Activated naive CD8-positive, alpha-beta T cell treated with anti-CD3 and anti-CD28 coated beads for 36 hours (primary cell): ENCODE measurements at places on chromosomes 16 and 17. TPM values are rescaled to one million over a fixed set of nuclear protein-coding genes. Genes with fewer than 3 reads are reported as not detected.

GRCh38 chr17:73142872-73143381 is 21.9 kb upstream of the SSTR2 start:
- peak; percentile 18 for DNase-seq

- no peak for DNase-seq
These were observed 13.5 kb downstream of the CCL11 start for GRCh38 chr17:34299027-34299426.

DNA sequence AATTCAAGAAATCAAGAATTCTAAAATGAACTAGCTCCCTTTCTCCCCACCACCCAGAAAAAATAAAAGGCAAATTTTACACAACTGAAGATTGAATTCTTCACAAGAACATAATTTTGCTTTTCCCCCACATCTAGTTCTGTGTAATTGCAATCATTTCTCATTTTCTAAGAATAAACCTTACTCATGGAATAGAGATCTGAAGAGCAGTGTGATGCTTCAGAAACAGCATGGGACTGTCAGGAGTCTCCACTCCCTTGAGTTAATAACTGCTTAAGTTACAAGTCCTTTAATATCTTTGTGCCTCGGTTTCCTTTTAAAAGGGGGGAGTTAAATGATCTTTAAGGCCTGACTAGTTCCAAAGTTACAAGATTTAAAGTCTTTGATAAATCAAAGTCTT is 53.7 kb downstream of the CACNG1 start:
- DNase-seq, result no peak

DNA sequence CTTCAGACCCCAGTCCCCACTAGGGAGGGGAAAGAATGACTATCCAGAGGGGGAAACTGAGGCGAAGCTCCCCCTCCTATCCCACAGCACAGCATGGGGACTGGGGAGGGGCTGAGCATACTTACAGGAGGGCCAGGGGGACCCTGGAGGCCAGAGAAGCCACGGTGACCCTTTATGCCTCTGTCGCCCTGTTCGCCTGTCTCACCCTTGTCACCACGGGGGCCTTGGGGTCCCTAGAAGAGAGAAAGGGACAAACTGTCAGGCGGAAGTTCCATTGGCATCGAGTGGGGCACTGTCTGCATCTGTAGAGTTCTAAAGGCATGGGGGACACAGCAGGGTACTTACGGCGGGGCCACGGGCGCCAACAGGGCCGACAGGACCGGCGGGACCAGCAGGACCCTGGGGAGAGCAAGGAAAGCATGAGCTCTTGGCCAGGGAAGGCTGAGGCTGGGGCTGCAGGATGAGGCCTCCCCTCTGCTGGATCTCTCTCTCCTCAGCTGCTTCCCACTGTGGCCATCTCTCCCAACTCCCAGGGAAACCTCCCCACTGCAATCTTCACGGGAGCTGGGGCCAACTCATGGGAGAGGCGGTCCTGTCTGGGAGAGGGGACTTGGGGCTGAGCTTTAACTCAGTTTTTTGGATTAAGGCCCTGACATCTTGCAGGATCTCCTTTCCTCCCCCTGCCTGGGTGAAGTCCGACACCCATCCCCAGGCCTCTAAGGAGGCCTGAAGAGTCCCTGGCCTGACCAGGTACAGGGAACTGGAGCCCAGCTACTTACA is 13.5 kb downstream of the COL1A1 start:
- no peak for DNase-seq

SMPD3 gene
- total RNA-seq, result 0.06 TPM

DNA sequence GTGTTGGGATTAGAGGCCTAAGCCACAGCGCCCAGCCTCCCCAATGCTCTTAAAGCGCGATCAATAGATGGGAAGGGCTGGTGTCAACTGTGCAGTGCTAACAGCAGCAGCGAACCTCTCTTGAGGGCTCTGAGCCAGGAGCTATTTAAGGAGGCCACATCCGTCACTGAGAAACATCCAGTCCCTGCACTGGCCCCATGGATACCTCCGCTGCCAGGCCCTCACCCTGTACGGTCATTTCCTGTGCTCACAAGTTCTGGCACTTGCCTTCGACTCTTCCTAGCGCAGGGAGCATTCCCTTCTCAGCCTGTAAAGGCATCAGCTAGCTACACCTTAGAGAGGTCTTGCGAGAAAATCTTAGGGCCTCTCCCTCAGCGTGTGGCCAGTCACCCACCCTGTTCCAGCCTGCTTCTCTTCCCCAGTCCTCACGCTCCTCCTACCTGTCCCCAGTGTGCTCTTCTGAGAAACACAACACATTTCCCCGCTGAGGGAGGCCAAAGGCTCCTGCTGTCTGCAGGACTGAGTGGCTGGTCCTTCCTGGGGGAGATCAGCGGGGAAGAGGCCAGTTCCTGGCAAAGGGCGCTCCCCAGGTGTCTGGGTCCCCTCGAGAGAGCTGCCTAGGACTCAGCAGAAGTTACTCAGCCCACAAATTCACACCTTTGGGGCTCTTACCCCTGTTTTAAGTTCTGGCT is 28.6 kb downstream of the GTF3C1 start:
- no peak for DNase-seq

DNA sequence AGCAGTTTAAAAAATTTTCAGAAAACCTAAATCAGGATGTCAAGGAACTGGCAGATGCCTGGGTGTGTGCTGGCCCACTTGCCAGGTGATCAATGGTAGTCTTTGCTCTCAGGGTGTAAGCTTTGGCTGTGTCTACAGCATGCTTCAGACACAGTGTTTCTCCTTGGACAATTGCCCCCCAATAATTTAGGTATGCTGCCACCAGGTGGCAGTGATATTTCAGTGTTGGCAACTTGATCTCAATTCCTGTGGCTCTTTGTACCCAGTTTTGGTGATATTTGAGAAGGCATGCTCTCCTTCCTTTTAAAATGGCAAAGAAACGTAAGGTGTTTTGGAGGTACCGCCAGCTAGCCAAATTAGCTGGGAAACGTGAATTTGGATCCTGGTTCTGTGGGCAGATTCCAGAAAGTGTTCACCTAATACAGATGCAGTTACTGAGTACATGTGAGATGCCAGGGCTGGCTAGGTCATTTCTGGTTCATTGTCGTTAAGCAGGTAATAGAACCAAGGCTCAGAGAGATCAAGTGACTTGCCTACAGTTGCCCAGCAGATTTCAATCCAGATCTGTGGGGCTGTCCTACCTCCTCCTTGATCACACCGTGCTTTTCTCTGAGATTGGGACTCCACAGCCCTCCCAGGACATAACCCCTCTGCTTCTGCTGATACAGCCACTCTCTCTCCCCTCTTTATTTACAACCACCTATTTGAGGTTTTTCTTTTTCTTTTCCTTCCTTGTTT is 155.6 kb upstream of the PLCG2 start:
- peak; percentile 48 for DNase-seq
